ENCODE measurements at places on chromosomes 11 and 22.

DNA sequence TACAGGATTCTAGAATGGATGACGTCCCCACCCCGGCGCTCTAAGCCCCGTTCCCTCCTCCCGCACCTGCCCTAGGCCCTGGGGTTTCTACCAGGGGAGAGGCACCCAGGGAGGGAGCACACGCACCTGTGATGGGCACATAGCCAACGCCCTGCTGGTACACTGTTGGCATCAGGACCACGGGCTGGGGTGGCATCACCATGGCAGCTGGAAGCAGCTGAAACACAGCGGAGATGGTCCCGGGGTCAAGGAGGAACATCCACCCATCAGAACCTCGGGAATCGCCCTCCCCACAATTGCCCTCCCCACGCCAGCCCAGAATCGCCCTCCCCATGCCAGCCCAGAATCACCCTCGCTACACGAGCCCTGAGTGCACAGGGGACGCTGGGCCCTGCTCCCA lies 23.6 kb downstream of the TOLLIP start:
- DNase-seq = no peak

DNA sequence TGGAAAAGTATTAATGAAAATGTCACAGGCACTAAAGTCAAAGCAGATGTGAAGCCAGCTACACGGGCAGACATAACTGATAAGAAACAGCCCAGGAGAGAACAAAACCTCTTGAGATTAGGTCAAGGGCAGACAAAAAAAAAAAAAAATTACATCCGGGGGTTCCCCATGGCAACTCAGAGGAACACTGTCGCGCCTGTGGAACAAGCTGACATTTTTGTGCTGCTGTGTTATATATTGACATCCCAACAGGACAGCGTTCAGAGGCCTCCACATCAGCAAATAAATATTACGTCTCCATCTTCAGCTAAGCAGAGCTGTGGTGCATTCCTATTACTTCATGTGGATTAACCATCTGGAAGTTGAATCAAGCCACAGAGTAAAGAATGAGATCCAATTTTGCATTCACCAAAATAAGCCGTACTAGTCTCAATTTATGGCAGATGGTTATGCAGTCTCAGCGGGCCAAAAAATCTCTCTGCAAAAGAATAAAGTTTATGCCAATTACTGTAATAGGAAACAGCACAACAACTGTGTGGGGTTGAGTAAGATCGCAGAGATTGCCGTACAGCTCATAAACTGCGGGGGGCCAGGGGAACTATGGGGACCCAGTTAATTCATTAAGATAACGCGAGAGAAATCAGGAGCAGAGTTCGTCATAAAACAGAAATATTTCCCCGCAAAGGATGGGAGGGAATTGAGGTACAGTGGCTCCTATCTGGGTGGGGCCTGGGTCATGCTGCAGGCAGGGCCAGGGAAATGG lies 41.3 kb upstream of the MN1 start:
- DNase-seq = peak; percentile 69

DNA sequence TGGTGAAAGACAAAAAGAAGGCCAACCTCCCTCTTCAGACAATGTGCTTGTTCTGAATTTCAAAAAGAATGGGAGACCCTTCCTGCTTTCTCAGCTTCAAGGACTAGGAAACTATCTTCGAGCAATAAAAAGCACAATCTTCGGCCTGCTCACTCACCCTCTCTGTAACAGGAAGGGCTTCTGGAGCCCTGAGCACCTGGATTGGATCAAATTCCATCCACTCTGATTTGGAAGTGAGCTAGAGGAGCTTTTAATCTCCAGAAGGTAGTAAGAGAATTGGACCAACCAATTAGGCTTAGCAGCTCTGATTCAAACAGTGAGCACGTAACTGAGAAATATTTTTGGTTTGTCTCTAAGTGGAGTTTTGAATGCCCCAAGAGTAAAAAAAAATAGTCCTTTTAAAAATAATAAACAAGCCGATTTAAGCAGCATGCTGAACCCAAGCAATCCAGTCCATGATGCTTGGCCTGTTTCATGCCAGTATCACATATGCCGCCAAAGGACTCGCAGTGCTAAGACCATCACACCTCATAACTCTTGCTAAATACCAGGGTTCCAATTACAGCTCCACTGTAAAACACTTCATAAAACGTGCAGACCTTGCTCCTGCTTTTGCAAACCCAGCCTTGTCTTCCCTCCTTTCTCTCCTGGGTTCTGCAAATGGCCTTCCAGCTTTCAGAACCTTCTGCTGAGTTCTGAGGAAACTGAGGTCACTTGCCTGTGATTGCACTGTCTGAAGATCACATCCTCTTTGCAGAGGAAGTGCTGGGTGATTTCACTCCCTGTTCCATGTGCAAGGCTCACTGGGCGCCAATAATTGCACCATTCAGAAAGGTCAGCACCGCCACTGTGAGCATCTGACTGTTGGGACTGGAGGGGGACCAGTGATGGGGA lies 74.4 kb downstream of the SLC1A2 start:
- DNase-seq = no peak

DNA sequence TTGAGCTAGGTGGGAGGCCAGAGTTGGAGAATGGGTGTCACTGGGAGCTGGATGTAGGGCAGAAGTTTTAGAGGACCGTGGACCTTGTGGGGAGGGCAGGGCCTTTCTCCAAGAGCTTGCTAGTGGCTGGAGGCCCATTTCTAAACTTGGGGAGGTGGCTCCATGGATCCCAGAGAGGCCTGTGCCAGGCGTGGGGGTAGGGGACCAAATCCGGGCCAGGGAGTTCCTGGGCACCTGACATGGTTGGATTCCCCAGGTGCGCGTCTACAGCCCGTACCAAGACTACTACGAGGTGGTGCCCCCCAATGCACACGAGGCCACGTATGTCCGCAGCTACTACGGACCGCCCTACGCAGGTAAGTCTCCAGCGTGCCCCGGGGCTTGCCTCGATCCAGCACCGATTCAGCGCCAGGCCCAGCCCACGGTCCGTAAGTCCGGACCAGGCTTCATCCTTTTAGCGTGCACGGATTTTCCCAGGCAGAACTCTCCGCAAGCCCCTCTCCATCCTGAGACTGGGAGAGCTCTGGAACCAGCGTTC lies 14.2 kb downstream of the PLEKHB1 start:
- no peak for DNase-seq

DNA sequence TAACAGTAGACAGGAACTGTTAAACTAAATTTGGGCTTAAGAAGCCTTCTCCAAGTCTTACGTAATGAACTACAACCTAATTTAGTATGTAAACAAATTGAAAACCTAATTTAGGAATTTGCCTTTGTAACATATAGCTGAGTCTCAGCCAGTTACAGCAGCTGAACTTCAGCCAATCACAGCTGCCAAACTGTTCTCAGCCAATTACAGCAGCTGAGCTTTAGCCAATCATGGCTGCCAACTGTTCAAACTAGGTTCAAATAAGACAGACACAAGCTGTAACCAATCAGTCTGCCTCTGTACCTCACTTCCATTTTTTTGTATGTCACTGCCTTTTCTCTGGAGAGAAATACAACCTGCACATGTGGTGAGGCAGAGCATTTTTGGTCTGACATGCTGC lies 95.0 kb upstream of the CD44 start:
- DNase-seq = no peak

- DNase-seq = no peak
Measured at GRCh38 chr11:96191752-96192151, 151.2 kb downstream of the MAML2 start.

GRCh38 chr11:32099516-32099915 lies 8.6 kb downstream of the RCN1 start:
- no peak for DNase-seq

DNA sequence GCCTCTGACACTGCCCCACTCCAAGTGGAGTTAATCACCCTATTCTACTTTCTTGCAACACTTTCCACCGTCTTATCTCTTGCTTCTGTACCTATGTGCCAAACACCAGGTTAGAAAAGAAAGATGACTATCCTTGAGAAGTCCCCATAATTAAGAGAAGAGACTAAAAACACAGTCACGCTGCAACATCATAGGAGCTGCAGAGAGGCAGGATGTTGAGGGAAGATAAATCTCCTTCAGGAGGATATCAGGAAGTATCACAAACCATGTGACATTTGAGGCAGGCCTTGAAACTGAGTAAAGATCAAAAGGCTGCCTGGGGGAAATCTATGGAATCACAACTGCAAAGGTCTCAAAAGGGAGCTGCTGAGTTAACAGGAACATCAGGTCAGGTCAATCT lies 24.8 kb downstream of the GAB2 start:
- no peak for DNase-seq

- DNase-seq = peak; percentile 77
Measured at GRCh38 chr11:57514538-57515331, 767 bp downstream of the SLC43A1 start.

GRCh38 chr11:61870541-61871031 lies 20.8 kb downstream of the FADS3 start:
- DNase-seq = peak; percentile 43

- no peak for DNase-seq
Measured at GRCh38 chr11:67492069-67492727, 9.4 kb downstream of the AIP start.

DNA sequence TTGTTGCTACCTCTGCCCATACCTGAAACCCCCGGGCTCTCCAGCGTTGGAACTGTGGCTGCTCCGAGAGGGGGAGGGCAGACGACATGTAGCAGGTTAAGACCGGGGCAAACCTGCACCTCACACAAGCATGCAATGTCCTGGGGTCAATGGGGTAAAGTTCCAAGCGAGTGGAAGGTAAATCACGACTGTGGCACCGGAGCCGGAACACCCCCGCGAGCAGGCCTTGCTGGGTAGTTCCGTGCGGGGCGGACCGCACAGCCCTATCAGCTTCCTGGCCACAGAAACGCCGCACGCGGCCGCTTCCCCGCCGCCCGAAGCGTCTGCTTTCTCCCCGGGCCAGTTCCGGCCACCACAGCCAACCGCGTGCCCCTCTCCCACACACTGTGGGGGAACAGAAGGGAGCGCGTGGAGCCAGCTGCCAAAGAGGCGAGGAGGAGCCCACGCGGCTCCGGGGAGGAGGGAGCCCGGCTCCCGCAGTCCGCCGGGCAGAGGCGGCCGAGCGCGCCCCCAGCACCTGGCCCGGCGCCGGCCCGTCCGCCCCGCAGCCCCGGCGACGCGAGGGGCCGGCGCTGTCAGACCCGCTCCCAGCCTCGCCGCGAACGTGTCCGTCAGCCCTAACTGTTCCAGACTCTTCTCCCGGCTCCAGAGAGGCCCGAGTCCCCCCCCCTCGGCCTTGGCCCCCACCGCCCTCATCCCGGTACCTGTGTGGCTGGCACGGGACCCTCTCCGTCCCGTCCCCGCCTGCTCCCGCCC lies 1.6 kb downstream of the SPTBN2 start:
- peak; percentile 59 for DNase-seq

DNA sequence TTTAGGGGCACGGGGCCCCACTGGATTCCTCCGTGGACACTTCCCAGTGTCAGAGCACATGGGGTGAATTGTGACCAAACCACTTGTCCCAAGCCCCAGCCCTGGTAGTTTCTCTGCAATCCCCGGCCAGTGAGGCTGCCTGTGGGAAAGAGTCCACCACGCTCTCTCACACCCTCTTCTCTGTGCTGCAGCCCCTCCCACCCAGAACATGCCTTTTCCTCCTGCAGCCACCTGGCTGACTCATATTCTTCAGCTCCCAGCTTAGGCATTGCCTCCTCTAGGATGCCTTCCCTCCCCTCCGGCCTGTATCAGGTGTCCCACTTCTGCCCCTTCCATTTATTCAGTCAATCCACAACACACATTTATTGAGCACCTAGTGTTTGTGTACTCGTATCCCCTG lies 5.4 kb upstream of the RPS6KB2 start:
- no peak for DNase-seq

DNA sequence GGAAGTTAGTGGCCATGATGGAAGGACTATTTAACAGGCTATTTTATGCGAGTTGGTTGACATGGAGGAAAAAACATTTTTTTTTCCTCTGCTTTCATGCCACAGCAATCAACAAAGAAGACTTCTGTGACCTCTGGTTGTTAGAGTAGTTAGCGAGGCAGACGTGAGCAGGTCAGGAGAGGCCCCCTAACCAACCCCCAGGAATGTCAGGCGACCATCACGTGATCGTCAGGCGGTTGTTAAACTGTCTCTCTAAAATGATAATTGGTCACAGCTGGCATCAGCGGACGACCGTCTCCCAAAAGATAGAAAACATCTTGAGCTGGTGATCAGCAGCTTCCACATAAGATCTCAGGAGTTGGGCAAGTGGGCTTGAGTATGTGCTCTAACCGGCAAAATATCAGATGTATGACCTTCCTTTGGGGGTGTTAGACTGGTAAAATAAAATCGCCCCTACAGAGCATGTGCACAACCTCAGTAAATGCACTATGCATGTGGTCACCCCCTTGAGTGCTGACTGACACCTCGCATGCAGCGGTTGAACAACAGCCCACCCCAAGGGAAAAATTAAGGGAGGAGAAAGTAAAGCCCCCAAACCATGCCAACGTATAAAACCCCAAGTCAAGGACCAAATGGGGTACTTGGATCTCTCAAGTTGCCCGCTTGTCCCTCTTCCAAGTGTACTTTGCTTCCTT lies 20.9 kb upstream of the NARS2 start:
- peak; percentile 14 for DNase-seq

DNA sequence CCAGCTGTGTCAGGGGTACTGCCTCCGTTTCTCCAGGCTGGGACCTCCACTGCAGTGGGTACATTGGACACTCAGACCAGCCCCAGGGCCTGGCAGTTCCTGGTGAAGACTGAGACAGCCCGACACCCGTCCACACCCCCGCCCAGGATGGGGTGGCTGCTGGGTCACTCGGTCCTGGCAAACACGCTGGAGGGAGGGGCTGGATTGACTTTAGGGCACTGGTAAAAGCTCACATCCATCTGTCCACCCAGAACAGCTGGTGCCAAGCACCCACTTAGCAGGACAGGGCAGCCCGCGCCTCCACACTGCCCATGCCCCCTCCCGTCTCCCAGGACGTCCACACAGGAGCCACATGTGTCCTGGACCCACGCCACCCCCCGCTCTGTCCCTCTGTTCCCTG lies 10.7 kb upstream of the TBX1 start:
- DNase-seq = no peak

- DNase-seq = no peak
Measured at GRCh38 chr22:34709641-34710040, 356.3 kb upstream of the ISX start.

- no peak for DNase-seq
Measured at GRCh38 chr11:82720267-82721065, 13.2 kb downstream of the FAM181B start.

GRCh38 chr22:19713245-19713644 lies 1.1 kb upstream of the SEPTIN5 start:
- no peak for DNase-seq

DNA sequence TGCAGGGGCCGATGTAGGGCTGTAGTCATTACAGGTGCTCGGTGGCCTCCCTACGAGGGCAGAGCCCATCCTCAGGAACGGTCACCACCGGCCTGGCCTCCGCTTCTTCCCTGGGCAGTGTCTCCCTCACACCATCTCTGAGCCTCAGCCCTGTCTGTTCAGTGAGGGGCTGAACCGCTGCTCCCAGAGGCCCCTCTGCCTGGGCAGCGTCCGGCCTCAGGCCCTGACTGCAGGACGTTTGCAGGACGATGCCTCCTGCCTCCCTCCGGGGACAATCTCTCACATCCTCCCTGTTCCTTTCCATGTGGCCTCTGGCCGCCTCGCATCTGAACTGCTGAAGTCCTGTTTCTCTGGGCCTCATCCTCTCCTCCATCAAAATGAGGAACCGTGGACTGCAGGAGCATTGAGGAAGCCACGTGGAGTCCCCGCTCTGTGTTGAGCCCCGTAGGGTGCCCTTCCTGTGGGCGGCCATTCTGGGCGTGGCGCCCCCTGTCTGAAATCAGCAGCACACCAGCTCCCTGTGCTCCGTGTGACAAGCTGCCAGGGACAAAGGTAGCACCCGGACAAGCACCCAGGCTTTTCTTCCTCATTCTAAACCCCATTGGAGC lies 933.5 kb downstream of the BRD1 start:
- DNase-seq = no peak

Measured in GM03348 (cell line).